Jurkat, Clone E6-1 (cell line): ENCODE measurements at places on chromosomes 3 and 15.

DNA sequence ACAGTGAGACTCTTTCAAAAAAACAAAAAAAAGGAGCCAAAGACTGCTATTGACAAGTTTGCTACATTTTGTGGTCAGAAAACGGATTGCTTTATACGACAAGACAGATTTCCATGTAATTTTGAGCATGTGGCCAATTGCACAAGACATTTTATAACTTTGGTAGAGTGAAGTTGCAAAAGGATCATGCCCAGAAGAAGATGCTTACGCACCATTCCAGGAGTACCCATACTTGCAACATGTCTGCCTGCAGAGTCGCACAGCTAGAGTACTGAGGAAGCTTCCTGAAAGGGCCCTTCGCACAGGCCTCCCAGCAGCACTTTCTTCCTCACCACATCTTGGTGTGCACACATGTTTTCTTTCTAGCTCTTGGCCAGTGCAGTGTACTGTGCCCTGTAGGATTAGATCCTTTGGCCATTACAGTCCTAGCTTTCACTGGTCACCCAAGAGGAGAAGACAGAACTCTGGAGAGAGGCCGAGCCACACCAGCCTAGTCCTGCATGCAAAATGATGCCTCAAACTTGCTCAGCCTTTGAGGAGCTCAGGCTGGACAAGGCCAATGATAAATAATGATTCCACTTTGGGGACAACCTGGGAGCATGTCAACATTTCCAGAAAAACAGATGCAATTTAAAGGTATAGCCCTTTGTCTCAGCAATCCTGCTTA lies 11.7 kb downstream of the CHDH start:
- DNase-seq, result no peak

GRCh38 chr3:127106053-127106452 lies 86.9 kb upstream of the PRR23E start:
- no peak for DNase-seq

- peak; percentile 71 for DNase-seq
Measured at GRCh38 chr3:120908030-120908794, at the start of gene STXBP5L. TSS of gene STXBP5L (plus strand) at chr3:120908205. CDS start at chr3:120909579, 1,374 bp downstream.

DNA sequence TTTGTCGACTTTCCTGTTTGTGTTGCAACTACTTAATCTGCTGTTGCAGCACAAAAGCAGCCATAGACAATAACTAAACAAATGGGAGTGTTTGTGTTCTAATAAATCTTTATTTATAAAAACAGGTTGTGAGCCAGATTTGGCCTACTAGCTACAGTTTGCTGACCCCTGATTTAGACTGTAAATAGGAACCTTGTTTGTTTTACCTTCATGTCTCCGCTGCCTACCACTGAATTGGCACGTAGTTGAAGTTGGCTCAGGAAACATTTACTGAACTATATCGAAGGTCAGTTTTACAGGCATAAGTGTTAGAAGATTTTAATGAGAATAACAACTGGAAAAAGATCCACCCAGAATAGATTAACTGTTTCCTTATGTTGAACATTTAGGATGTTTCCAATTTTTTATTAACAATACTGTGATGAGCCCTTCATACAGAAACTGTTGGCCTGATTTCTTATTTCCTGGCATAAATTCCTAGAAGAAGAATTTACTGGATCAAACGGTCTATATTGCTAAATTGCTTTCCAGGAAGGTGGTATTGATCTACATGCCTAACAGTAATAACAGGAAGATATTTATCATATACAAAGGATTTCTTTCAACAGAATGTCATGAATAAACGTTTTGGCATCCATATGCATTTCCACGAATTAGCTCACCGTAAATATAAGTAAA lies 156.2 kb upstream of the NR2E3 start:
- DNase-seq, result no peak

DNA sequence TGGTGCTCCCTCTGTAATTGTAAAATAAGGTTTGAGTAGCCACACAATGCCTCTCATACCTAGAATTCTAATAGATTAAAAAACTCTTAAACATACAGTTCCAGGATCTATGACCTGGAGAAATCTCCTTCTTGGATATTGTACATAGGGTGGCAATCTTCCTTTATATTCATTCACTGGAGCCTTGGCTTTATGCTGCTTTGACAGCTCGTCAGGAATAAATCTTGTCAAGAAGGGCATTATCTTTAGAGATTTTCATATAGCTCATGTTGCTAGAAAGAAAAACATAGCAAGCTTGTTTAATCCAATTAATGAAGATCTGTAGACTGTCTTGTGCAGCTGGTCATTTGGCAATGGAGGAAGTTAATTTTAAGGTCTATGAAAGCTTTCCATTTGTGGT lies 131.1 kb downstream of the PYDC2 start:
- no peak for DNase-seq

DNA sequence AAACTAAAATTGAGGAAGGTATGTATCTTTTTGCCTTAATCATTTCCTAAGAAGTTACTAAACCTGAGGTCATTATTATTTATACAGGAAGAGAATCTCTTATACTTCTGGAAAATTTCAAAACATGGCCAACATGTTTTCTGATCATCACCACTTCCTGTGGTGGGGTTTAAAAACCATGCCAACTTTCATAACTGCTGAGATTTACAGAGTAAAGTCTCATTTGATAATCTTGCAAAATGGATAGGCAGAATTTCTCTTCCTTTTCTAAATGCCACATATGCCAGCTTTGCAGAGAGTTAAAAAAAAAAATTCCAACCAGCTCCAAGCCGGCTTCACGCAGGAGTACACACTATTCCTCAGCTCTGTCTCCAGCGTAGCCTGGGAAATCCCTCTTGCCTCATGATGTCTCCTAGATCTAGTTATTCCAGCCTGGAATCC lies 124.3 kb upstream of the SPRED1 start:
- no peak for DNase-seq

GRCh38 chr15:31130576-31131237 lies 29.2 kb upstream of the TRPM1 start:
- DNase-seq, result no peak

- DNase-seq, result peak; percentile 37
Measured at GRCh38 chr3:143885780-143886427, 37.6 kb upstream of the SLC9A9 start.

DNA sequence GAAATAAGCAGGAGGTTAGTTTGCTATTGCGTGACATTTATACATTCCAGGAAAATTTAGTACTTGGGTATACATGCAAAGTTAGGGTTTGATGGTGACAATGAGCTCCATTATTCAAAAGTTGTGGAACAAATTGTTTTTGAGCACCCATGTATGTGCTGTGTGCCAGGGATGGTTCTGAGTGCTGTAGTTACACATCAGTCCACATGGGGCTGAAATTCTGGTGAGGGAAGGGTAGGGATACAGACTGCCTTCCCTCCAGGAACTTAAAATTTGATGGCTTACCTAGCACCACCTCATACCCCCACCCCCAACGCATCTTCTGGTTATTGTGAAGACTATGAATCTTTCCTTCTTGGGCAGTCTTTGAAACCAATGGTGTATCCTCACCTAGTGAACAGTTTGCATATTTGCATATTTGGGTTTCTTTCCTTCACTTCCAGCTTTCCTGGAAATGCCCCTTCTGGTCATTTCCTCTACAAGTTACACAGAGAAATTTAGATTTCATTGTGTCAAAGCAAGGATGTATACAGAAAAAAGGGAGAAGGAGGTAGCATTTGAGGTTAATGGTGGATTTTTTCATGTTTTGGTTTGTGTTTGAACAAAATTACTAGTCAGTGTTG lies 222.0 kb upstream of the IL12A start:
- DNase-seq, result peak; percentile 10

DNA sequence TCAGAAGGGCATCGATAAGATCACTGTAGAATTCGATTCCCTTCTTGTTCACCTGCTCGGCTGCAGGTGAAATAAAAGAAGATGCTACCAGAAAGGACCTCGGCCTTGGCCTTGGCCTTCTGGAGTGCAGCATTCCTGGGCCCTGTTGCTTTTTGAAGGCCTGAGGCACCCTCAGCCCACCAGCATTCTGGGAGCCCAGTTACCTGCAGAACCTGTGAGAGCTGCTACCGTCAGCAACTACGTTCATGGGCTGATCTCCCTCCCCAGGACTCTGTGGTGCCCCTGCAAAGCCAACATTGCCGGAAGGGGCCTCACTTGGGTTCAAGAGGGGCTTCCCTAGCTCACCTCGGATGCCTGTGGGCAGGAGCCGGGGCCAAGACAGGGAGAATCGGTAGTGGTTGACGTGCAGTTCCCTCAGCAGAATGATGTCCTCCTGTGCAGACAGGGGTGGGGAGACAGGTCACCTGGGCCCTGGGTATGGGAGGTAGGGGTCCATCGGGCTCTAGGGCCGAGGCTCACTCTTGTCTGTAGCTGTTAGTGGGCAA lies 2.2 kb downstream of the LCTL start:
- no peak for DNase-seq

DNA sequence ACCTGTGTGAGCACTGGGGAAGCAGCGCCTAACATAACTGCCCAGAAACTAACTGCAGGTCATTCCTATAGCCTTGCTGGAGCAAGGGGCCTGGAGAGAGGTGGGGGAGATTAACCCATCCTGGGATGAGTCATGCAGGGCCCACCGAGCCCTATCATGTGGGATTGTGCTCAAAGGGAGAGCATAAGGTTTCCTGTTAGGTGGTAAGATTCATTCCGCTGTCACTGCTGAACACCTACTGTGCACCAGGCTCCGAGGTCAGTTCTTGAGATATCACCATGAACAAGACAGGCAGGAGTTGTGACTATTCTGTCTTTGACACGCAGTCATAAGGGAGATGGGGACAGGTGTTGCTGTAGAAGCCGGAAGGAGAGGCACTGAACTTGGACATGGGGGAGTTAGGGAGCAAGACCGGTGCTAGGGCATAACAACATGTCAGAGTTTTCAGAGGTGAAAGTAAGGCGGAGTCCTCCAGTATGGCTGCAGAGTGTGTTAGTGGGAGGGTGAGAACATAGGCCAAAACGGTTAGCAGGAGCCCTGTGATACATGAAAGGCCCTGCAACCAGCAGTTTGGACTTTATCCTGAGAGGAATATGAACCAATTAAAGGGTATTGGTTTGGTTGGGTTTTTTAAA lies 2.4 kb downstream of the SLC25A38 start:
- DNase-seq, result no peak

GRCh38 chr15:33311312-33311971 lies 675 bp downstream of the RYR3 start:
- DNase-seq, result no peak

DNA sequence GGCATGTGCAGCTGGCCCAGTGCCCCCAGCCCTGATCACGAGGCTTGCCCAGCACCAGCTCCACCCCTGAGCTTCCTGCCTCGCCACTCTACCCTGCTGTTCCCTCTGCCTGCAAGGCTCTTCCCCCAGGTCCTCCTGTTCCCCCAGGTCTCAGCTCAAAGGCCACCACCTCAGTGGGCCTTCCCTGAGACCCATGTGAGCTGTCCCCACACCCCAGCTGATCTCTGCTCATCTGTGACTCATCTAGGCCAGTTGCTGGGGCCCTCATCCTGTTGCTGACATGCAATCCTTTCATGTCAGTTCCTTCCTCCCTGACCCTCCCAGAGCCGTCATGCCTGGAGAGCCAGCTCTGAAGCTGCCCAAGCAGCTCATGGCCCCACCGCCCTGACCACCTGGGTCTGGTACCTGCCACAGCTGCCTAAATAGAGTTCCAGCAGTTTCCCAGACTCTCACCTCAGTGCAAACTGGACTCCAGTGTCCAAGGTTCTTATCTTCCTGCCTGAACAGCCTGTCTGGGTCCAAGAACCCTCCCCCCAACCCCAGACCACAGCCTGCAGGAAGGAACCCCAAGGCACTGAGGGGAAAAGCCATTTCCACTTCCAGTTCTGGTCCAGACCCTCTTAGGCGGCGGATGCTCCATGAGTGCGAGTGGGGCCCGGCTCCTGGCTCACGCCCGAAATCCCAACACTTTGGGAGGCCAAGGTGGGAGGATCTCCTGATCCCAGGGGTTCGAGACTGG lies 116.6 kb upstream of the IQSEC1 start:
- no peak for DNase-seq

DNA sequence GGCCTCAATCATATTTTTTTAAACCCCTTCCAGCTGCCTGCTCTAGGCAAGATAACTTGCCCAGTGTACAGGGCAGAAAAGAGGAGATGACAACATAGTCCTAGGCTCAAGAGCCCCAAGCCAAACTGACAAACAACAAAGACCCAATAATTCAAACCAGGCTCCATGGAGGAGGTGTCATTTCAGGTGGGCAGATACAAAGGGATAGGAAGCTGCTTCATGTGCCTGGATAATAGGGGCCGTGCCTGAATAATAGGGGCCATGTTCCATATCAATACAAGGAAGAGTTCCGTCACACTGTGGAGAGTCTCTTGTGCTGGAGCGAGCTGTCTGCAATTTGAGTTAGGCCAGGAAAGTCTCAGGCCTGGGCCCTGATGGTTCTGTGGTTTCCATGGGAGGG lies 35.4 kb upstream of the TRIM71 start:
- DNase-seq, result no peak

- no peak for DNase-seq
Measured at GRCh38 chr3:73324203-73325155, 263.0 kb downstream of the EBLN2 start.

GRCh38 chr3:197728487-197728886 lies 8.2 kb downstream of the RUBCN start:
- no peak for DNase-seq

- no peak for DNase-seq
Measured at GRCh38 chr3:171776411-171776810, 33.9 kb downstream of the PLD1 start.

DNA sequence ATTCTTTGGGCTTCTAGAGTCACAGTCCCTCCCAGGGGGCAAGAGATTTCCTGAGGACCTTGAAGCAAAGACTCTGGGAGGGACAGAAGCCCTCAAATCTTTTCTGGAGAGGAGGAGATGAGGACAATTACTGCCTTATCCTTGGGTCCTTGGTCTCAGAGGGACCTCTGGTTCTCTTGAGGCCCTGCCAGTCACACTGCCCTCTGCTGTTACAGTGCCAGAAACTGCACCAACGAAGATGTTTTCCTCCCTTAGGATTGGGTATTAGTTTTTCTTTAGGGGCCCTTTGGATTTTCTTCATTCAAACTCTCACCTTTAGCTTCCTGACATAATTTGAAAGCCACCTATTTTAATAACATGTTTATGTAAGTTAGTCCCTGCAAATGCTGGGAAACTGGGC lies 58.2 kb upstream of the SCN5A start:
- DNase-seq, result no peak

- no peak for DNase-seq
Measured at GRCh38 chr15:100999369-100999768, 80.2 kb downstream of the LRRK1 start.

- no peak for DNase-seq
Measured at GRCh38 chr15:45715528-45715927, 80.7 kb downstream of the SQOR start.

DNA sequence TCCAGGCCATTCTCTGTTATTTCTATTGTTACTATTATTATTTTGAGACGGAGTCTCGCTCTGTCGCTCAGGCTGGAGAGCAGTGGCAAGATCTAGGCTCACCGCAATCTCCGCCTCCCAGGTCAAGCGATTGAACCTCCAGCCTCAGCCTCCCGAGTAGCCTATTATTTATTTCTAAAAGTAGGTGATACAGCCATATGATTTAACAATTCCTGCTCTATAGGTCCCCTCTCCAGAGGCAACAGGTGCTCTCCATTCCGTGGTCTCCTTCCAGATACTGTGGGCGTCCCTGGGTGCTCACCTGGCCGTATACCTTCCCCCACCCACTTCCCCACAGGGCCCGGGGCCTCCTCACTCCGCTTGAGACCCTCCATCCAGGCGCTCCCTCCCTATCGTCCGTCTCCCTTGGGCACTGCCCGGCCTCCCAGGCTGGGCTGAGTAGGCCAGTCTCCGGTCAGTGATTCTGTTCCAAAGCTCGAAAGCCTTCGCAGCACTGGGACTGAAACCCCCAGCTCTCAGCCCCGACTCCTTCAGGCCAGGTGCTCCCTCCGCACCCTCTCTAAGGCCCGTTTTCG lies 708 bp upstream of the PTPN23 start:
- DNase-seq, result no peak

- DNase-seq, result no peak
Measured at GRCh38 chr15:81880833-81881232, 165.0 kb downstream of the MEX3B start.

- DNase-seq, result no peak
Measured at GRCh38 chr3:43764471-43764870, 73.7 kb downstream of the ABHD5 start.
